ENCODE measurements at places on chromosomes 6 and 20.

DNA sequence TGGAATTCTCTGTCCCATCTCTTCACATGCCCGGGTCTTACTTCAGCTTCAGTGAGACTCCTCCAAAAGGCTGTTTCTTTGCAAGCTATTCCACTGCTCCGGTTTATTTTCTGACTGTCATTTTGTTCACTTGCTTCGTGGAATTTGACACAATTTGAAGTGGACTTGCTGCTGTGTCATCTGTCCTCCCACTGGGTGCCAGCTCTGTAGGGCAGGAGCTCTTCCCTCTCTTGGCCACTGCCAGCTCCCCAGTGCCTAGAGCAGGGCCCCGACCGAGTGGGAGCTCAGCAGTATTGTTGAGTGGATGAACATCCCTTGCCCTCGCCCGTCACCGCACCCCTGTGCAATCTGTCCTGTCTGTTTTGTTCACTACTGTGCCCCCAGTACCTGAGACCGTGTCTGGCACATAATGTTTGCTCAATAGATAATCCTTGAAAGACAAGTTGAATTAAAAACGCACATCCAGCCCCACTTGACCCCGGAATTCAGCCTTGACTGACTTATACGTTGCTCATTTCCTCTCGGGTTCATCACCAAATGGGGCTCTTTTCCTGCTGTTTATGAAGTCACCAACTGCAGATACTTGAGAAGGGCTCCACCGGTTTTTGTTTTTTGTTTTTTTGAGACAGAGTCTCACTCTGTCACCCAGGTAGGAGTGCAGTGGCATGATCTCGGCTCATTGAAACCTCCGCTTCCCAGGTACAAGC lies 170.3 kb upstream of the KCNG1 start:
- H3K27me3 ChIP-seq = no peaks in the 10 kb centered on the region
- peak; percentile 85 for DNase-seq
- H3K36me3 ChIP-seq = no peaks in the 10 kb centered on the region
- peak overlapping the region; percentile 16 for H3K27ac ChIP-seq
- peaks cover 16% of the 10 kb centered on the region for H3K4me1 ChIP-seq

DNA sequence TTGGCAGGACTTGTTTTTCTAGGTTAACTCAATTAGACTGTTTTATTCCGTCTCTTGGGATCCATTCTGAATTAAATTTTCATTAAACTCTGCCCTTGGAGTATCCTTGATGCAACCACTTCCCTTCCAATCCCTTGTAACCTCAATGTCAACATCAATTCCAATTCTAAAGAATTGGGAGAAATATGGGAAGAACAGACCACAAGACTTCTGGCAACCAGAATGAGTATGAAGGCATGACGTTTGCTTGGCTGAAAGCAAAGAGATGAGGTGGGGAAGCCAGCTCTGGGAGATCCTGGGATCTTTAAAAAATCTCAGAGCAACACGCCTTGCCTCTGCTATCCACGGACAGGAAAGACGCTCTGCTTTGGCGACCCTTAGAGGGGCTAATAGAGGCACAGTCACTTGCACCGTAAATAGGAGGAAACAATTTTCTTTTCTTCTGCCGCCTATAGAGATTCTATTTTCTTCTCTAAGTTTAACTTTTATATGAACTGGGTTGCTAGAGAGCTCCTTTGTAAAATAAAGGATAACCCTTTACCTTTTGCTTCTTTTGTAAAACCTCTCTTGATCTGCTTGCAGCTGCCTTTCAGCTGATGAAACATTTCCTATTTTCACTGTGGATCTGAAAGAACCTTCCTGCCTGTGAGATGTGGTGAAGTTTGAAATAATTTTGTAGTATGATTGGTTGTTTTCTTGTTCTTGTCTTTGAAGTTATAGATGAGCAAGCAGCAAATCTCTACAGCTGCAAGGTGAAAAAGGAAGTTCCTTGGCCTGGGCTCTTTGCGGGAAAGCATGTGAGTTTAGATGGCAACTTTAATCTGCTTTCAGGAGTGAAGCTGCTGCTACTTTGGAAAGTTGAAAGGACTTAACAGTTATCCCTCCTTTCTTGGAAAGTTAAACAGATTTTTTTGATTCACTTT lies at the start of gene ASIP:
TSS of gene ASIP (plus strand) at position 731 of the 923 bp plus-strand sequence. CDS start 18,952 bp downstream, outside the sequence.
- no peaks in the 10 kb centered on the region for H3K36me3 ChIP-seq
- DNase-seq = no peak
- no peak within 1 kb of the TSS for H3K27ac ChIP-seq

DNA sequence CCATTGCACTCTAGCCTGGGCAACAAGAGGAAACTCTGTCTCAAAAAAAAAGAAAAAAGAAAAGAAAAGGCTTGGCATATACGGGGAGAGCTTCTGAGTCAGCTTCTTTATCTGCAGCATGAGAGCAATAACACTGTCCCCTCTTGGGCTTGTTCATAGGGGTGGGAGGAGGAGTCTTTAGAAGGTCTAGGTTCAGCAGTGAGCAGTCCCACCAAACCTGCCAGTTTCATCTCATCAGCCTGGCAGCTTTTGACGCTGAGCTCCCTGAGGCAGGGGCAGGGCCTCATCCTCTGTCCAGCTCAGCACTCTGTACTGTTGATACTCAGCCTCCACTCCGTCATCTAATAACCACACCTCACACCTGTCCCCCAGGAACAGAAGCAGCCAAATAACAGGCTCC lies 5.6 kb upstream of the C6orf132 start:
- peaks cover 15% of the 10 kb centered on the region for H3K4me1 ChIP-seq
- no peaks in the 10 kb centered on the region for H3K27me3 ChIP-seq
- no peak overlapping the region for H3K4me3 ChIP-seq

GRCh38 chr20:25216199-25216945 lies 20.9 kb downstream of the ENTPD6 start:
- no peak for DNase-seq
- H3K4me3 ChIP-seq = no peak overlapping the region
- H3K36me3 ChIP-seq = peaks cover 67% of the 10 kb centered on the region
- H3K27ac ChIP-seq = no peak overlapping the region
- H3K27me3 ChIP-seq = no peaks in the 10 kb centered on the region
- no peaks in the 10 kb centered on the region for H3K4me1 ChIP-seq

DNA sequence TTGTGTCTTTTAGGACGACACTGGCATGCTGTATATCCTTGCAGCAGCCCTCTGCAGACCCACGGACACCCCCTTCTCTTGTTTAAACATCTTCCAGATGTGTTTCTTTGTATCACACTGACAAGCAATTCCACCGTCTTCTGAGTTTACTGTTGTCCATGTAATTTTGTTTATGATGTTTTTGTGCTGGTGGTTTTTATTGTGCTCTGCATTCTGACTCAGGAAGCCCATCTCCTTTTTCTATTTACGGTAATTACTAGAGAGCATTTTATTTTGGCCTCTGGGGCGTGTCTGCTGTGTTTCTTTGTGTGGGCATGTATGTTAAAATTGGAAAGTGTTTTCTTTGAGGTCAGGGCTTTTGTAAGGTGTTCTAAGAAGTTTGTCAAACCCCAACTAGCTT lies 111.9 kb downstream of the JARID2 start:
- H3K4me1 ChIP-seq = peaks cover 15% of the 10 kb centered on the region
- no peak overlapping the region for H3K27ac ChIP-seq
- no peak for DNase-seq
- H3K36me3 ChIP-seq = no peaks in the 10 kb centered on the region

- no peak overlapping the region for H3K4me3 ChIP-seq
- no peaks in the 10 kb centered on the region for H3K27me3 ChIP-seq
- DNase-seq = no peak
- 0 out of 2 replicates have a peak overlapping the region, but pooled peaks have one; percentile 10 for H3K27ac ChIP-seq
- H3K36me3 ChIP-seq = no peaks in the 10 kb centered on the region
These were observed 30.0 kb upstream of the PAQR8 start for GRCh38 chr6:52331793-52332457.

- H3K4me1 ChIP-seq = peaks cover 41% of the 10 kb centered on the region
- no peaks in the 10 kb centered on the region for H3K36me3 ChIP-seq
- DNase-seq = no peak
- peak overlapping the region; percentile 43 for H3K4me3 ChIP-seq
- no peaks in the 10 kb centered on the region for H3K27me3 ChIP-seq
These were observed 136.7 kb downstream of the HIVEP1 start for GRCh38 chr6:12148841-12149240.

DNA sequence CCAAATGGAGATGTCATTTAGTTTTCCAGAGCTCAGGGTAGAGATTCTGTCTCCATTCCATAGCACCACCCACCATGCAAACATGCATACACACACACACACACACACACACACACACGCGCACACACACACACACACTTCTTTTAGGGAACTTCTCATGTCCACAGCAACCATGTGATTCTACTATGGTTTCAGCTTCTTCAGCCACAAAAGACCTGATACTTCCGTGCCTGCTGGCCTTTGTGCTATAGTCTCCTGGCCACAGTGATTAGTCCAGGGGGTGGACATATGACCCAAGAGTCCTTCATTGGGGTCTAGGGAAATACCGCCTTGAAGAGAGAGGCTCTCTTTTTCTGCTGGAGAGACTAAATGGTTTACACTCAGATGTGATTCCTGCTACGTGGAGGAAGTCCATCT lies 53.5 kb downstream of the CARMIL1 start:
- no peaks in the 10 kb centered on the region for H3K27me3 ChIP-seq
- no peaks in the 10 kb centered on the region for H3K36me3 ChIP-seq
- no peak overlapping the region for H3K4me3 ChIP-seq
- H3K27ac ChIP-seq = no peak overlapping the region

DNA sequence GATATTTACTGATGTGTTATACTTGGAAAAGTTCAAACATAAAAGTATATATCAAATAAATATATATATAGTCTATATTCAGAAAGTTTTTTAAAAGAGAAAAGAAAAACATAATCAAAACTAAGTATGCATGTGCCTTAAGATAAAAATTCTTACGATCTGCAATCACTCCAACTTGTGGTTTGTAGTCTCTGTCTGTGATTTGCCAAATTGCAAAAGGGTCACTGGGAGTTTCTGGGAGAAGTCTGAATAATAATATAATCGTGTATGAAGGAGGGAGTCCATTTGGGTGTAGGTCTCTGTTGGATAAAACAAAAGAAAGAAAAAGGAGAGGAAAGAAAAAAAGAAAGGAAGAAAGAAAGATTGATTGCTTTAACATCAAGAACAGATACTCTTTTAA lies 92.4 kb downstream of the COL12A1 start:
- no peaks in the 10 kb centered on the region for H3K27me3 ChIP-seq
- no peaks in the 10 kb centered on the region for H3K4me1 ChIP-seq
- DNase-seq = no peak
- no peak overlapping the region for H3K4me3 ChIP-seq

- H3K27me3 ChIP-seq = no peaks in the 10 kb centered on the region
- peaks cover 72% of the 10 kb centered on the region for H3K36me3 ChIP-seq
- H3K4me3 ChIP-seq = no peak overlapping the region
- peak; percentile 77 for DNase-seq
- no peaks in the 10 kb centered on the region for H3K4me1 ChIP-seq
These were observed 60.8 kb downstream of the PRPH2 start for GRCh38 chr6:42661540-42662153.

- DNase-seq = no peak
- H3K27me3 ChIP-seq = no peaks in the 10 kb centered on the region
- H3K27ac ChIP-seq = no peak overlapping the region
- H3K4me1 ChIP-seq = no peaks in the 10 kb centered on the region
These were observed 113.7 kb upstream of the QKI start for GRCh38 chr6:163300838-163301237.

DNA sequence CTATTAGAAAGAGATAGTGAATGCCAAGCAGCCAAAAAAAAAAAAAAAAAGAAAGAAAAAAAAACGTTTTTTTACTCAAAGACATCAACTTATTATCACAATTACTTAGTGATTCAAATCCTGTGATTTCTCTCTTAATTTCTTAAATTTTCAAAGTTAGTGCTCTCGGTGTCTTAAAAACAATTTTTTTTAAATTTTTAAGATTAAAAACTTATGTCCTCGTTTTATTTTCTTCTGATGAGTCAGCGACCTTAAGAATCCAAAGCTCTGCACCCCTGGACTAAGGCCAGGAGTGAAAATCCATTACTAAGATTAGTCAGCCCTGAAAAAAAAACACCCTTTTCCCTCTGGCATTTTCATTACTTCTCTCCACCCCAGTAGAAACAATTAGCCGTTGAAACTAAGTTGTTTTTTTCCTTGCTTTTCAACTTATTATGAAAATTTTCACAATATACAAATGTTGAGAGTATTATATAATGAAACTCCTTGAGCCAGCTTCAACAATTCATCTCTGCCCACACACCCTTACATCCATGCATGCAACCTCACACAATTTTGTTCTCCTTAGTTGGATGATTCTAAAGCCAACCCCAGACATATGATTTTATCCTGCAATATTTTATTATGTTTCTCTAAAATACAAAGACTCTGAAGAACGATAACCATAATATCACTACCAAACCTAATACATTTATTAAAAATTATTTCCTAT lies 85.6 kb upstream of the CARMIL1 start:
- peak overlapping the region; percentile 35 for H3K4me3 ChIP-seq
- H3K27me3 ChIP-seq = no peaks in the 10 kb centered on the region
- peak; percentile 95 for DNase-seq
- peaks cover 25% of the 10 kb centered on the region for H3K4me1 ChIP-seq
- H3K27ac ChIP-seq = peak overlapping the region; percentile 88

DNA sequence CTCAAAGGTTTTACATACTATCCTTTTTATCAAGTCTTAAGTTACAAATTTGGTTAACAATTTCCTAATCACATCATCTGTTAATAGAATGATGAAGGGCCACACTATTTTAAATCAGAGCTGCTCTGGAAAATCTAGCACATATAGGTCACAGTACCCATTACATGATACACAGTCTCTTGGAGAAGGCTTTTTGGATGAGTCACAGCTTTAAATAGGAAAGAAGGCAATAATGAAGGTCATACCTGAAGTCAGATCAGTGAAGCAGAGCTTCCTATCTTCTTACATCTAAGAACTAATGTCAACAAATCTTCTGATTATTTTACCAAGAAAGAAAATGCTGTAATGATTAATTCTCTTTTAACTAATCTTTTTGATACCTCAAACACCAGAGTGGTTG lies 248.5 kb downstream of the BTBD9 start:
- H3K27ac ChIP-seq = no peak overlapping the region
- DNase-seq = peak; percentile 65
- no peak overlapping the region for H3K4me3 ChIP-seq
- H3K36me3 ChIP-seq = no peaks in the 10 kb centered on the region

GRCh38 chr6:111541026-111541681 lies 58.1 kb upstream of the REV3L start:
- H3K27me3 ChIP-seq = no peaks in the 10 kb centered on the region
- no peak overlapping the region for H3K27ac ChIP-seq
- DNase-seq = no peak
- H3K4me3 ChIP-seq = no peak overlapping the region
- no peaks in the 10 kb centered on the region for H3K36me3 ChIP-seq
- H3K4me1 ChIP-seq = no peaks in the 10 kb centered on the region

DNA sequence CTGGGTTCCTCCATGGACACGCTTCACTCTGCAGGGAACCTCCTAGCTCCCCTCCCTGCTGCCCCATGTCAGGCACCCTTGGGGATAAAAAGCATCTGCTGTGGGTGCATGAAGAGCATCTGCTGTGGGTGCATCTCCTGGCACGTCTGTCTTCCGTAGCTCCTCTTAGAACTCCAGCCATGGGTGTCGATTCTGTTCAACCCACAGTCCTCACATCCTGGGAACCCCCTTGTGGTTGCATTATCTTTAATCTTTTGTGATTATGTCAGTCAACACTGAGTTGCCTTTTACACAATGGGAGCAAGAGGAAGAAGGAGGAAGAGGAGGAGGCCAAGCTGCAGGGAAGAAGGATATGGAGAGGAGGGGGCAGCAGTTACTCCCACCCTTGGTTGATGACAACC lies 24.1 kb upstream of the CCR6 start:
- no peak overlapping the region for H3K27ac ChIP-seq
- H3K4me3 ChIP-seq = no peak overlapping the region
- DNase-seq = no peak
- no peaks in the 10 kb centered on the region for H3K4me1 ChIP-seq
- peaks cover 11% of the 10 kb centered on the region for H3K27me3 ChIP-seq

- peaks cover 13% of the 10 kb centered on the region for H3K36me3 ChIP-seq
- DNase-seq = peak; percentile 24
- H3K4me1 ChIP-seq = peaks cover 14% of the 10 kb centered on the region
- no peak overlapping the region for H3K27ac ChIP-seq
- no peak overlapping the region for H3K4me3 ChIP-seq
These were observed 51.0 kb downstream of the STX7 start for GRCh38 chr6:132461958-132462357.
